ENCODE measurements at places on chromosomes 2 and 18. TPM values are rescaled to one million over a fixed set of nuclear protein-coding genes. Genes with fewer than 3 reads are reported as not detected.

MGAT5 gene
- total RNA-seq: 16.0 TPM

CPO gene
- not detected for total RNA-seq

GALNT3 gene
- not detected for total RNA-seq

VSNL1 gene
- total RNA-seq: not detected

DSG3 gene
- total RNA-seq: 0.02 TPM

OSBPL1A gene
- total RNA-seq: 9.9 TPM

TEX44 gene
- not detected for total RNA-seq

OXER1 gene
- not detected for total RNA-seq

C2orf81 gene
- total RNA-seq: 2.8 TPM

DSC3 gene
- 1.8 TPM for total RNA-seq

CROCC2 gene
- total RNA-seq: not detected

POTEI gene
- 0.01 TPM for total RNA-seq

STPG4 gene
- 0.12 TPM for total RNA-seq
